ENCODE measurements at places on chromosomes 2 and 18.
A peak's percentile ranks its signal among the peaks of the same experiment; 100 is the strongest.

GRCh38 chr18:77086656-77087392, 45.8 kb downstream of the MBP start:
- H3K27ac ChIP-seq: no peak overlapping the region
- H3K4me1 ChIP-seq: peaks cover 70% of the 10 kb centered on the region
- peaks cover 38% of the 10 kb centered on the region for H3K36me3 ChIP-seq
- no peak overlapping the region for H3K4me3 ChIP-seq
- no peak for DNase-seq
- H3K27me3 ChIP-seq: no peaks in the 10 kb centered on the region

DNA sequence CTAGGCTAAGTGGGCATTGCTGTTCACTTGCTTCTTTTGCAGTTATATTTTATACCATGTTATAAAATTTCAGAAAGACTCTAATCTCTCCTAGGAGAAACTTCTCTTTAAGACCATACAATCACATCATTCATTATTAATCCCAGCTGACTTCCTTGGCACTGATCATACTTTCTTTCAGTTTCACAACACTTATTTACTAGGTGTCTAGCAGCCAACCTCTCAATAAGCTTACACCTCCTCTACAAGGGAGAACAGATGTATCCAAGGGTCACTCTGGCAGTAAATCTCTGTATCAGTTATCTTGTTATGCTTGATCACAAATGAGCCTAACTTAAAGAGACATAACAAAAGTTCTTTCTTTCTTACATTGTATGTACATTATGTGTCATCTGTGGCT, 69.8 kb upstream of the EPB41L5 start:
- DNase-seq: no peak
- peaks cover 19% of the 10 kb centered on the region for H3K4me1 ChIP-seq
- H3K4me3 ChIP-seq: no peak overlapping the region
- no peaks in the 10 kb centered on the region for H3K27me3 ChIP-seq
- peaks cover 18% of the 10 kb centered on the region for H3K36me3 ChIP-seq
- H3K27ac ChIP-seq: no peak overlapping the region

DNA sequence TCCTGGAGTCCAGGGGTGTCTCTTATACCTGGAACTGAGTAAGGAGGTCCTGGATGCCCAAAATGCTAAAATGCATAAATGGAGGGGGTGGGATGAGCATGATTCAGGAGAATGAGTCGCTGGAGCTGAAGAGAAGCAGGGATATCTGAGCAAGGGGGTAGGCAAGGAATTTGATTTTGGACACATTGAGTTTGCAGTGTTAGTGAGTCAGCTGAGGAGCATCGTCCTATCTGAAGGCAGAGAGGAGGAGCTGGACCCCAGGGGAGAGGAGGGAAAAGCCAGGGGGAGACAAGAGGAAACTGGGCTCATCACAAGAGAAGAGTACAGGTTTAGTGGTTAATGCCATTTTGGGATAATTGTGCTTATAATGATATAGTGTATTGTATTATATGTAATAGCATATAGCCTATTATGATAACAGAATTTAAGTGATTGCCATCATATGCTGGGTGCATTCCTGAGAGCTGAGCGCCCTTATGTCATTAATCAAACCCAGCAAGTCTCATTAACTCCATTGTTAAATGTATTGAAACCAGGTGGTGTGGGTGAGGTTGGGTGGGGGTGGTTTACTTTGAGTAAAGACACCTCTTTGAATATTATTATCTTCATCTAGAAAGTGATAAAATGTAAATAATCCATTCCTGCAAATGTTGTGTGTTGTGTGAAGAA, 12.4 kb downstream of the EHD3 start:
- no peak overlapping the region for H3K27ac ChIP-seq
- H3K4me1 ChIP-seq: peaks cover 11% of the 10 kb centered on the region
- no peaks in the 10 kb centered on the region for H3K36me3 ChIP-seq
- no peak for DNase-seq

- H3K4me1 ChIP-seq: peaks cover 18% of the 10 kb centered on the region
- H3K27me3 ChIP-seq: peaks cover 42% of the 10 kb centered on the region
- H3K4me3 ChIP-seq: peak within 1 kb of the TSS; percentile 81
- H3K36me3 ChIP-seq: no peaks in the 10 kb centered on the region
- DNase-seq: no peak
Observed at GRCh38 chr2:27118525-27119329, at the start of gene CGREF1. Gene CGREF1, minus strand, starts transcription at chr2:27119128. Its CDS starts 14,762 bp downstream, at chr2:27104366.
